ENCODE measurements at places on chromosomes 7 and 10. TPM values are rescaled to one million over a fixed set of nuclear protein-coding genes. Genes with fewer than 3 reads are reported as not detected.

DNA sequence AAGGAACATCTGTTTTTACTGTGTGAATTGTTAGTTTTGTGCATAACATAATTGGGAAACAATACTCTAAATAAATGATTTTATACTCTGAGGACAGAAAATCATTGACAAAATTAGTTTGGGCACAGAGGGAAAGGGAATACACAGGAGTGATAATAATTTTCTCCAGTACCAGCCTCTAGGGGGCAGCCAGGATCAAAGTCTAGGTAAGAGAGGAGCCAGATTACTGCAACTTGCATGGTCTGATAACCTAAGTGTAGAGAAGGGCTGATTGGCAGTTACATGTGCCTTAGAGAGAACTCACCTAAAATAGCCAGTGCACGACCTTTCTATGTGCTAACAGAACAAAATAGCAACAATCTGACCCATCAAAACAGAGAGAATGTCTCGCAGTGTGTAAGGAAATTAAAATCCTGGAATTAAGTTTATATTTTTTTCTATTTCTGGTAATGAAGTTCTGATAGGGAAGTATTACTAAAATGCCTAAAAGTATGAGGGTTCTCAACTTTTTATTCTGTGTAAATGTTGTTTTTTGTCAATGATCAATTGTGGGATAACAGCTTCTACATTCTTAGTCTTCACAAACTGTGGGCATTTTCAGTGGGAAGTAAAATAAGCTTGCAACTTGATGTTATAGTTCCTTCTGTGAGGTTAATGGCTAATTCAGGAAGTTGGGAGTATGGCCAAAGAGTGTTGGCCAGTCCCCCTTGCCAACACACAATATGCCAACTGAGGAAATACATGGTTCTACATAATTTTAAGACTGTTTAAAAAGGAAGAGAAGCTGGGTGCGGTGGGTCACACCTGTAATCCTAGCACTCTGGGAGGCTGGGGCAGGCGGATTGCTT lies 66.4 kb downstream of the EXOC6 start:
- DNase-seq: peak; percentile 80

DNA sequence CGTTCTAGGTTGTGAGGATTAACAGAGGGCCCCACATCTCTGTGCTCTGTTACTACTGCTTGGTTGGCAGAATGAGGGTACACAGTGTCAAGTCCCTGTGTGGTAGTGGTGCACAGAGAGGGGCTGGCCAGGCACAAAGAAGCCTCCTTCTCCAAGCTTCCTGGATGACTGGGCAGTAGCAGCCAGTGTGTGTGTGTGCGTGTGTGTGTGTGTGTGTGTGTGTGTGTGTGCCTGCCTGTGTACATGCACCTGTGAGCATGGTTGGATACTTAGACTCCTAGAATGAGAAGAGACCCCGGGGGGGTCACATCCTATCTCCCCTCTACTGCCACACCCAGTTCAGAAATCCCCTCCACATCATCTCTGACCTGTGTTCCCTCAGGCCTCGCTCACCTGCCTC lies 146.7 kb upstream of the UNC5B start:
- no peak for DNase-seq

- no peak for DNase-seq
These were observed 186.0 kb upstream of the TCF7L2 start for GRCh38 chr10:112763916-112764520.

Gene VWDE
- total RNA-seq: not detected

Gene POLR2J2
- 13.2 TPM for total RNA-seq

DNA sequence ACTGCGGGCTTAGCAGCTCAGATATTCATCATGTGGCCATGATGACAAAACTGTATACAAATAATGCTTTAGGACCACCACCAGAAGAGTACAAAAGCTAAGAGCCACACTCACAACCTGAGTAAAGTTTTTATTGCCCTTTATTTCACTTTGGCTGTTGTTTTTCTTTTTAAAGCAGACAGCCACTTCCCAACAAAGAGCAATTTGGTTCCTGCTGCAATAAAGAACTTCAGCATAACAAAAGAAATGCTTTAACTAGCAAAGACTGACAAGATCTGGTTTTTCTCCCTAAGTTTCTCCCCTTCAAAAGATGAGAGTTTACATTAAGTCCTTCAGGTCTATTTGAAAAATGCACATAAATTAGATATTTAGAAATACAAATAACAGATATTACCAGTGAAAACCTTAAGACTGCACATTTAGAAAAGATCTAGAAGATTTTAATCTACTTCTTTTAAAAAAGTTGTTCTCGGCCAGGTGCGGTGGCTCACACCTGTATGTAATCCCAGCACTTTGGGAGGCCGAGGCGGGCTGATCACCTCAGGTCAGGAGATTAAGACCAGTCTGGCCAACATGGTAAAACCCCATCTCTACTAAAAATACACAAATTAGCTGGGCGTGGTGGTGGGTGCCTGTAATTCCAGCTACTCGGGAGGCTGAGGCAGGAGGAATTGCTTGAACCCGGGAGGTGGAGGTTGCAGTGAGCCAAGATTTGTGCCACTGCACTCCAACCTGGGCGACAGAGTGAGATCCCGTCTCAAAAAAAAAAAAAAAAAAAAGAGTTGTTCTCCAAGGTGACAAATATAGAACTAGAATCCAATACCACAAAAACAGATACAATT lies 59.4 kb downstream of the WAPL start:
- DNase-seq: no peak

DNA sequence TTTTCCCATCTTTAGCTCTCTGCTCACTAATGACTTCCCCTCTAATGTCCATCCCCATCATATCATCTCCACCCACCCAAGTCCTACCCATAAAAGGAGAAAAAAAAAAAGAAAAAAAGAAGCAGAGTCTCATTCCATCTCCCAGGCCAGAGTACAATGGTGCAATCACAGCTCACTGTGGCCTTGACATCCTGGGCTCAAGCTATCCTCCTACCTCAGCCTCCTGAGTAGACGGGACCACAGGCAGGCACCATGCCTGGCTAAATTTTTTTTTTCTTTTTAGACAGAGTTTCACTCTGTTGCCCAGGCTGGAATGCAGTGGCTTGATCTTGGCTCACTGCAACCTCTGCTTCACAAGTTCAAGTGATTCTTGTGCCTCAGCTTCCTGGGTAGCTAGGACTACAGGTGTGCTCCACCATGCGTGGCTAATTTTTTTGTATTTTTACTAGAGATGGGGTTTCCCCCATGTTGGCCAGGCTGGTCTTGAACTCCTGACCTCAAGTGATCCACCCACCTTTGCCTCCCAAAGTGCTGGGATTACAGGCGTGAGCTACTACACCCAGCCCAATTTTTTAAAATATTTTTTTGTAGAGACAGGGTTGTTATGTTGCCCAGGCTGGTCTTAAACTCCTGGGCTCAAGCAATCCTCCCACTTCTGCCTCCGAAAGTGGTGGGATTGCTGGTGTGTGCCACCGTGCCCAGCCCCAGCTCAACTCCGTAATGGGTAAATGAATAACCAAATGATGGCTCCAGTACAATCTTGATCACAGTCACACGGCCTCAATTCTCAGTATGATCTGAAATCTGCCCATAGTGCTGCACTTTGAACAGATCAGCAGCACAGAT lies 24.6 kb upstream of the SGMS1 start:
- no peak for DNase-seq

Gene IL15RA
- total RNA-seq: not detected

Gene FGL2
- 22.6 TPM for total RNA-seq

DNA sequence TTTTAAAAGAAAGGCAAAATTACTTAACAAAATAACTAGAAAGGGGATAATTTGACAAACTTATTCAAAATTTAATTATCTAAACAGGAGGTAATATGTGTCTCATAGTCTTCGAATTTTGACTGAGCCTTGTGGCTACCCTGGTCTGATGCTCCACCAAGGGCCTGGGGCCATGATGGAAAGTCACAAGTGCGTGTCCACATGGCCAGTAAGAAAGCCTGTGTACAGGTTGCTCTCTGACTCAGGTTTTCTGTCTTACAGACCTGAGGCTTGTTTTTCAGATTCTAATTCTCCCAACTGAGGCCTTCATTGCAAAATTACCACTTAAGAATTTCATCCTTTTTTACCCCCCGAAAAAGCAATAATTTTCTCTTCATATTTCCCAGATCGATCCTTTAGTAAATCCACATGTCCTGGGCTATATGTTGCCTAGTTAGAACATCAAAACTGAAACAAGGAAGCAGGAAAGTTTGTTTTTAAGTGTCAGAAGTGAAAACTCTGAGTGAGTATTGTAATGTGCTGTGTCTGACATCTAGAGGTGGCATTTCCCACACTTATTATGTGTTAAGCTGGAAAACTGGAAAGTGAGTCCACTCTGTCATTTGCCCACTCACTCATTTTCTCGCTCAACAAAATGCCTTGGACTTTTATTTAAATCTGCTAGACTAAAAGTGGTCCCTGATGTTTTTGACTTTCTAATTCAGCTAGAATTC lies 10.0 kb downstream of the CYP3A43 start:
- no peak for DNase-seq

DNA sequence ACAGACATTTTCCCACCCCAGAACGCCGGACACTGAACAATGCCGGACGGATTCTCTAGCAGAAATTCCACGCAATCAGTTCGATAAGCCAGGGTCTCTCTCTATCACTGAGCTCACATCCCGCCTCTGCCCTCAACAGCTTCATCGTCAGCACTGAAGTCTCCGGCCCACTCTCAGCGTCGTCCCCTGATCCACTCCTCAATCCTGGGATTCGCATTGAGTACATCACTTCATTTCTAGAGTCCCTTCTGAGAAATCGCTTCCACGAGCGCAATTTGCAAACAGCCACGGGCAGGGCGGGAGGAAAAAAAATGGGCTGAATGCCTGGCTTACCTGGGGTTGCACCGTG lies 365 bp downstream of the YME1L1 start:
- DNase-seq: peak; percentile 66

Gene CACNB2
- total RNA-seq: not detected

Gene UBE2H
- 34.7 TPM for total RNA-seq

DNA sequence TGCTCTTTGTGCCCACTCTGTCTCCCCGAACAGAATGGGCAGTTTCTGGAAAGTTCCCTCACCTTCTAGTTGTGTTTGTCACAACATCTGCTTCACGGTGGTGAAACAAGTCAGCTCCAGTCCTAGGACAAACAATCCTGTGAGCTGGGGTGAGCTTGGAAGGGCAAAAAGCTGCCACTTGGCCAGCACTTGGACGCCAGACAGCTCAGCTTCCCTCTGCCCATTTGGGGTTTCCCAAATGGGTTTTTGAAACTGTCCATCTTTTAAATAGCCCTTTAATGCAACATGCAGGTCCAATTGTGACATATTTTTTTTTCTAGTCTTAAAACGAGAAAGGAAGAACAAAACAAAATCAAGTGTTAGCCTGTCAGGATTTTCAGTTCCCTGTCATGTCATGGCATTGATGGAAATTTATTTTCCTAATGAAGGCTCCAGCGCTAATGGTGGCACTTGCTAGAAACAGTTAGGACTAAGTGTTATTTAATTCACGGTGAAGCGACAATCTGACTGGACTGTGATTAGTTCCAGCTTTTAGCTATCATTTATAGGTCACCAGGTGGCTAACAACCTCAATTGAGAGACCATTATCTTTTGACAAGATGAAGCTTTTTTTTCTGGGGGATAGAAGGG lies 181.7 kb downstream of the MYOF start:
- DNase-seq: no peak

Gene PRLHR
- not detected for total RNA-seq

Gene TUBB8
- not detected for total RNA-seq

DNA sequence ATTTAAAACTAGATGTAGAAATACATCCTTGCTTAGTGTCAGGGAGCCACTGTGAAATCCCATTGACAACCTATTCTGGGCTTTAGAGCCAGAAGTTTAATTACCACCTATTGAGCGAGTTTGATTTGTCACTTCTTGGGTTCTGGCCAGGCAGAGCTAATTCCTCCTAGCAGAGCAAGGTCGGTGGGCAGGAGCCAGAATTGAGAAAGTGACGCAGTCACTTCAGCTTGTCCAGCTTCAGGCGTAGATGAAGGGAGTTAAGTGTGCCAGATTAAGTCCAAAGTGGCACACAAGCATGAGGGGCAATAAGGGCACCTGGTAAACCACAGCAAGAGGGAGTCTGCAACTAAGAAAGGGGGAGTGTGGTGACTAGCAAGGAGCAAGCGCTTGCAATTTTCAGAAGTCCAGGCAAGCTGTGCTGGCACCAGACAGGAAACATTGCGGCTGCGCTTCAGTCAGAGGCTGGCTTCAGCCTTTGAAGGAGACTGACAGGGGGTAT lies 119.4 kb downstream of the ST7 start:
- no peak for DNase-seq

- DNase-seq: no peak
These were observed 1.8 kb downstream of the PFKP start for GRCh38 chr10:3068968-3069737.

- DNase-seq: no peak
These were observed 66.0 kb upstream of the FGL2 start for GRCh38 chr7:77265666-77266065.

DNA sequence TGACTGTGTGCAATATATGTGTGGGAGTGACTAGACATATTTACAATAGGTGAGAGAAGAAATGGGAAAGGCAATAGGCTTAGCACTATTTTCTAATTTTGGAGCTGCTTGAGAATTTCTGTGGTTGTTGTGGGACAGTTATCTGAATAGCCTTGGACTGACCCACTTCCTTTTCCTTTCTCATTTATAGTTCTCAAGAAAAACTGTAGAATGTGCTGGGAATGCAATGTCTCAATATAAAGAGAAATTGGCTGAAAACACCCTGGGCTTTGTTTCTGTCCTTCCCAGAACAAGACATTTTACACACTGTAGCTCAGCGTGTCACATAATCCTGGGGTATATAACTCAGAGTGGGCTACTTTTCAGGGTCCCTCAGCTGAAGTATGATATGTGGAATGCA lies 153.0 kb upstream of the RHOBTB1 start:
- no peak for DNase-seq

GRCh38 chr10:76717141-76717540 lies 920.5 kb downstream of the KCNMA1 start:
- no peak for DNase-seq

DNA sequence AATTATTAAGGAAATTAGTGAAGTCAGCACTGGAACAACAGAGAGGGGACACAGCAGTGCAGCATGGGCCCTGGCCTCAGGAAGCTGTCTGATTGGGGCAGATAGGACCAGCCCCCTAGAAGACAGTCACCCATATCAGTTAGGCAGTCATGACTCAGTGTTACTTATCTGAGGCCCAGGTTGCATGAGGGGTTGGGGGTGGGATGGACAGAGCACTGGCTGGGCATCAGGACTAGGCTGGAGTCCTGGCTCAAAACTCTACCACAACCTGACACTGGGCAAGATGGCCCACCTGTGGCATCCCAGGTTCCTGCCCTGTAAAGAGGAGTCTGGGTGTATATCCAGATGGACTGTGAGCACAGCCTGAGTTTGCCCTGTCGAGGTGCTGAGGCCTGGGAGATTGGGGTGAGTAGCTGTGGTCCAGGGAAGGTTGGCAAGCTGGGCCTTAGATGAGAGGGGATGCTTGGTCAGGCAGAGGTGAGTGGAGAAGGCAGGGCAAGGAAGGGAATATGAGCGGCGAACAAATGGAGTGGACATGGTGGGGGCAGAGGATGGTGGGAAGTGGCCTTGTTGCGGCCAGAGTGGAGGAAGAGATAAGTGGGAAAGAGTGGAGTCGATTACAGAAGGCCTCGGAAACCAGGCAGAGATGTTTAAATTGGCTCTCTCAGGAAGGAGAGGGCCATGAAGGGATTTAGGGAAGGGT lies 37.5 kb downstream of the HK1 start:
- no peak for DNase-seq
